Stimulated activated CD8-positive, alpha-beta memory T cell treated with anti-CD3 and anti-CD28 coated beads, Interleukin-2, amount 100 ng/mL, for 1 hour (primary cell): ENCODE measurements at places on chromosomes 11 and 22.

GRCh38 chr11:36088266-36088972 is 144.6 kb downstream of the LDLRAD3 start:
- DNase-seq, result no peak

- no peak for DNase-seq
These were observed 236.9 kb downstream of the CADM1 start for GRCh38 chr11:115267238-115267781.

GRCh38 chr11:46385169-46386004 is 3.9 kb downstream of the MDK start:
- no peak for DNase-seq

GRCh38 chr22:24156141-24156912 is 25.0 kb upstream of the SUSD2 start:
- peak; percentile 36 for DNase-seq

- DNase-seq, result no peak
These were observed 51.0 kb downstream of the GALNT18 start for GRCh38 chr11:11570823-11571222.

GRCh38 chr11:119782006-119782738 is 53.2 kb upstream of the NECTIN1 start:
- no peak for DNase-seq

DNA sequence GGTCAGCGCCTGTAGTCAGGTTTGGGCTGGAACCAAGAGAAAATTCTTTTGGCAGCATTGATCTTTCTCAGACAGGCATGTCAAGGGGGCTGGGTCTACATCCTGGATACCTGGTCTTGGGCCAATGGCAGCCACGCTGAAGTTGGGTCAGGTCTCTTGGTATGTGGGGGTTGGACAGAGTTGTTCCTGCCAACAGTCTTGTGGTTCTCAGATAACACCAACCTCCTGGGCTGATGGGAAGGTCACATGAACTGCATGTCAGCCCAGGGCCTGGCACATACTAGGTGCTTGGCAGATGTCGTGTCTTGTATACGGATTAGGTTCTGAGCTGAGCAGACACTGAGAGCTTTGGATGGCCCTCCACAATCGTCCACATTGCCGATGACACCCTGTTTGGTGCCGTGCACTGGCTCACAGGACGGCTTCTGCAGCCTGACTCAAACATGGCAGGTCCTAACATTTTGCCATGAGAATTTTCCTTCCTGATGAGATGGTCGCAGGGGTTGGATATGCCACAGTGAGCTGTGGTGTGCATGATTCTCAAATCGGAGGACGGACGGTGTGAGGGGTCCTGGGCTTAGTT is 42.0 kb downstream of the FBLN1 start:
- DNase-seq, result no peak

DNA sequence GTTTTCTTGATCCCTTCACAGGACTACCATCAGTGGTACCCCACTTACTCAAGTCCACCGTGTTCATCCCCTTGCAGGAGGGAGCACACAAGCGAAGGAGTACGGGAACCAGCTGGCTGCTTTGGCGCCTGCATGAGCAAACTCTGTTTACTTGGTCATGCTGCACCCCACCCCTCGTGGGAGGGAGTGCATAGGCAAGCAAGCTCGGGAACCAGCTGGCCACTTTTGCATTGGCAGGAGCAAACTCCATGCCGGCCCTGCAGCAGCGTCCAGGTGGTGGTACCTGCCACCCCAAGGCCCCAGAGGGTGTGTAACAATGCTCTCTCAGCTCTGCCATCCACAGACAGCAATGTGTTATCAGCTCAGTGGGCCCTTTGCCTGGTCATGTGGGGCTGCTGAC is 737.8 kb downstream of the FAM181B start:
- no peak for DNase-seq

- DNase-seq, result no peak
These were observed 55.5 kb upstream of the EP300 start for GRCh38 chr22:41036924-41037323.

- no peak for DNase-seq
These were observed 125.7 kb upstream of the C11orf58 start for GRCh38 chr11:16612566-16613261.

GRCh38 chr11:36741515-36741914 is 143.5 kb upstream of the RAG2 start:
- DNase-seq, result no peak

DNA sequence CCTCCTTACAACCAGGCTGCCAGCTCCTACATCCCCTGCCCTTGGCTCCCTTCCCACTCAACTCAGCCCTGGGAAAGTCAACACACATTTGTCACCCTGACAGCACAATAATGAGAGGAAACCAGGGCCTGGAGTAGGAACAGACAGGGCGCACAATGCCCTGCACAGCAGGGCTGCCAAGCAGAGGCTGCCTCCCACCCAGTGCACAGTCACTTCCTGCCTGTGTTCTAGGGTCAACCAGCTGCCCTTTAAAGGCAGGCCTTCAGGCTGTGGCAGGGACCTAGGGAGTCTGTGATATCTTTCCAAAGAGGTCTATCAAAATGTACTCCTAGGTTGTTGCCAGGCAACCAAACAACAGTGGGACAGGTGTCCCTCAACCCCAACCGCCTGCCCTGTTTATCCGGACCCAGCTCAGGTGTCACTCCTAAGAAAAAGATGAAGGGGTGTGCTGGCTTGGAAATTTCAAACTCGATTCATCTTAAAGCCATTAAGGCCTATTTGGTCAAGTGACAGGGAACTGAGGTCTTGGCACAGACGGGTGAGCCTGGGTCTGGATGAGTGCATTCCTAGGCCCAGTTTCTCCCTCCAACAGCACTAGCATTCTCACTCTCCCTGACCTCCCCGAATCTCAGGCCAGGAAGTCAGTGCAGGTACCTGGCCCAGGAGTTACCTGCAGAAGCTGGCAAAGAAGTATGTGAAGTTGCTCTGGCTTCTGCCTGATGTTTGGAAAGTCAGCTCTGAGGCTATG is 110.3 kb upstream of the PITPNB start:
- no peak for DNase-seq

- no peak for DNase-seq
These were observed 126.1 kb downstream of the NECTIN1 start for GRCh38 chr11:119602745-119603373.

GRCh38 chr11:19242179-19242932 is 1.6 kb upstream of the E2F8 start:
- no peak for DNase-seq

DNA sequence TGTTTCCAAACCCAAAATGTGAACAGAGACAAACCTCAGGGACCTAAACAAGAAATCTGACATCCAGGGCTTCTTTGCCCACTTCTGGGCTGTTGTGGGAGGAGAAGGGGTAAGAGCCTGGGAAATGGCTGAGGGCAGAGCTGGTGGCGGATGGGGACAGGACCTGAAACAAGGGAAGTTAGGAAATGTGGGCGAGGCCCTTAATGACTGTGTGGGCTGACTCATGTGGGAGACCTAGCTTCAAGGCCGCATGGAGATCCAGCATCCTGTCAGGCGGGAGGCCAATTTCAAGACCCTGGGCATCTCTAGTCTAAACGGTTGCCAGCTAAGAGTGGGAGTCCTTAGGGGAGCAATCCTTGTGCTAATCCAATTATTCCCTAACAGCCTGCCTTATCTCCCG is 2.1 kb upstream of the OAF start:
- DNase-seq, result no peak

GRCh38 chr11:778976-779954 is 2.0 kb upstream of the GATD1 start:
- DNase-seq, result no peak

GRCh38 chr22:37370306-37370979 is 56.8 kb downstream of the ELFN2 start:
- no peak for DNase-seq

- no peak for DNase-seq
These were observed 1.4 kb downstream of the MADD start for GRCh38 chr11:47271328-47271727.

DNA sequence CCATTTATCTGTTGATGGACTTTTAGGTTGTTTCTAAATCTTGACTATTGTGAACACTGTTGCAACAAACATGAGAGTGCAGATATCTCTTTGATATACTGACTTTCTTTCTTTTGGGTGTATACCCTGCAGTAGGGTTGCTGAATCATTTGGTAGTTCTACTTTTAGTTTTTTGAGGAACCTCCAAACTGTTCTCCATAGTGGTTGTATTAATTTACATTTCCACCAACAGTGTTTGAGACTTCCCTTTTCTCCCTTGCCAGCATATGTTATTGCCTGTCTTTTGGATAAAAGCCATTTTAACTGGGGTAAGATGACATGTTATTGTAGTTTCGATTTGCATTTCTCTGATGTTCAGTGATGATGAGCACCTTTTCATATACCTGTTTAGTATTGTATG is 330.0 kb downstream of the DDX10 start:
- no peak for DNase-seq

- no peak for DNase-seq
These were observed 49.2 kb downstream of the DBX1 start for GRCh38 chr11:20110908-20111669.

DNA sequence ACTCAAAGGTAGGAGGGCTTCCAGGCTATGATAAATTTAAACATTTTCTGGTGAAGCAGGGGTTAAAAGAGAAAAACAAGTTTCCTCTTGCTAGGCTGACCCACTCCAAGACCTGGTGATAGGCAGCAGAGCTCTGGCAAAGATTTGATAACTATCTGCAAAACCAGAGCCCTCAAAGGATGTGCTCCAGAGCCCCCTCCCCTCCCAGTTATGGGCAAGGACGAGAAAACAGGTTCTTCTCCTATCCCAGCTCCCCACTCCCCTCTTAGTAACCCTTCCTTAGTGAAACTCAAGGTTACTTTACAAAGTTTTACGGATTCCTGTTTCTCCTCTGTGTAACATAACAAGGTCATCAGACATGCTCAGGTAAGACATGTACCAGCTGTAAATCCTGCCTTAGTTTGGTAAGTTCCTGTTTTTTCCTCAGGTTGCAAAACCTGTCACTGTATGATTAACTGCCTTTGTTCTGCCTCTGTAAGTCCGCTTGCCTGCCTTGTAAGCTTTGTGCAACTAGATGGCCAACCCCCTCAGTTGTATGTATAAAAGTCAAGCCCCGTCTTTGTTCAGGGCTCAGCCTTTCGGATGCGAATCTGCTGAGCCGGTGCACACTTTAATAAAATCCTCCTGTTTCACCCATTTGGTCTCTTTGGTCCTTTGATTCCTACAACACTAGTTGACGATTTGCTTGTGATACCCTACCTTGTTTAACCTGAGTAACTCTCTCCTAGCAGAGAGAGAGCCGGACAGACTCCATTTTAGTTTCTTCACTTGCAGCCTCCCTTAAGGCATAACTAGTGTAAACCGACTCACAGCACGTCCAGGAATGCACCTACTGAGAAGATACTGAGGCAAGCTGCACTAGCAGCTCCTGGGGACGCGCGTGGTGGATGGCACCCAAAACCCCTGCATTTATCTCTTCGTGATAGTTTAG is 13.9 kb downstream of the APOBEC3H start:
- DNase-seq, result no peak

- no peak for DNase-seq
These were observed 212.9 kb downstream of the CADM1 start for GRCh38 chr11:115291325-115291724.

GRCh38 chr11:117061256-117061655 is 37.0 kb downstream of the SIK3 start:
- no peak for DNase-seq

DNA sequence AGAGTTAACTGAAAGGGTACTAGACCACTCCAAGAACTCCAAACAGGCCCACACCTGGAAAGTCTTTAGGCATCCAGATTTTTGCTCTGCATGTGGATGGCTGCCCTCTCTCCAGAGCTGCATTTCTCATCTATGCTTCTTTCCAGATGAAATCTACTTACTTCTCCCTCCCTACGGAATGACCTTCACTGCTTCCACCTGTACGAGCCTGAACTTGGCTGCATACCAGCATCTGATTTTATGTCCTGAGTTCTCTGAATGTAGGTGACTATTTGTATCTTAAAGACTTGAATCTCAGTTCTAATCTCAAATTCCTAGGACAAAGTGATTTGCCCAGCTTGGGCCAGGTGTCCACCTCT is 13.3 kb downstream of the CELF1 start:
- no peak for DNase-seq

- DNase-seq, result no peak
These were observed 19.5 kb downstream of the MN1 start for GRCh38 chr22:27782088-27782487.

- DNase-seq, result no peak
These were observed 17.0 kb downstream of the APLP2 start for GRCh38 chr11:130086669-130087068.

DNA sequence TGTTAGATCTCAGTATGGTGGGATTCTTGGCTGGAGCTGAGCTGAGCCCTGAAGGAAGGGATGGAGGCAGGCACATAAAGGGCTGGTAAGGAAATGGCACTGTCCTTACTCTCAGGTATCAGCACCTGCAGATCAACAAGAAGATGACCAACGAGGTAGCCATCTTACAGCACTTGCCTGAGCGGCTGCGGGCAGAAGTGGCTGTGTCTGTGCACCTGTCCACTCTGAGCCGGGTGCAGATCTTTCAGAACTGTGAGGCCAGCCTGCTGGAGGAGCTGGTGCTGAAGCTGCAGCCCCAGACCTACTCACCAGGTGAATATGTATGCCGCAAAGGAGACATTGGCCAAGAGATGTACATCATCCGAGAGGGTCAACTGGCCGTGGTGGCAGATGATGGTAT is 2.4 kb downstream of the CNGA4 start:
- no peak for DNase-seq

DNA sequence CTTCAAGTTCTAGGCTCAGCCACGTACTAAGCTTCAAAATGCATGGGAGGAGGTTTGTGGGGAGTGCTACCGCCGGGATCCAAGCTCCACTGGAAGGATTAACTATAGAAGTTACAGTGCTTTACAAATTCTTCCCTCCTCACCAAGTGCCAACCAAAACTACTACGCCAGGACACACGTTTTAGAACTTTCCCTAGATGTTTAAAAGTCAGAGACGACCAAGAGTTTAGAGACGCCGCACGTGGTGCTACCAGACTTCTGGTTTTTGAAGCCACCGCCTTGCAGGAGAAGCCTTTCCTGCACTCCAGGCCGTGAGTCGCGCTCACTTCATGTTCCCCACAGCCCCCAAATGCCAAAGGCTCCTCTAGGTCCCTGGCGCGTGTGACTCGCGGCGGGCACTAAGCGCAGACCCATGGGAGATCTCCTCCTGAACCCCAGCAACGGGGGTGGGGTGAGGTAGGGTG is 734 bp downstream of the SNU13 start:
- DNase-seq, result no peak

GRCh38 chr22:40818192-40818746 is 877 bp downstream of the SLC25A17 start:
- DNase-seq, result no peak

- DNase-seq, result no peak
These were observed 1.2 kb downstream of the IFITM1 start for GRCh38 chr11:315051-315481.

- DNase-seq, result no peak
These were observed at the start of gene POGLUT3 for GRCh38 chr11:108498046-108498815. TSS of gene POGLUT3 (minus strand) at chr11:108498384. CDS start at chr11:108498366, 18 bp downstream.
